Activated CD4-positive, CD25-positive, alpha-beta regulatory T cell (primary cell): ENCODE measurements at places on chromosomes 16 and 17.

GRCh38 chr16:1773703-1774447, 941 bp upstream of the MRPS34 start:
- no peak for DNase-seq

GRCh38 chr17:17119533-17119932, 77.3 kb downstream of the MPRIP start:
- no peak for DNase-seq

- no peak for DNase-seq
Observed at GRCh38 chr17:8408371-8408770, 10.7 kb upstream of the RNF222 start.

- no peak for DNase-seq
Observed at GRCh38 chr16:83967838-83968305, at the start of gene NECAB2. TSS of gene NECAB2 (plus strand) at chr16:83968244. CDS start at chr16:83968649, 405 bp downstream.

GRCh38 chr16:51853586-51853985, 693.4 kb downstream of the TOX3 start:
- DNase-seq = no peak

DNA sequence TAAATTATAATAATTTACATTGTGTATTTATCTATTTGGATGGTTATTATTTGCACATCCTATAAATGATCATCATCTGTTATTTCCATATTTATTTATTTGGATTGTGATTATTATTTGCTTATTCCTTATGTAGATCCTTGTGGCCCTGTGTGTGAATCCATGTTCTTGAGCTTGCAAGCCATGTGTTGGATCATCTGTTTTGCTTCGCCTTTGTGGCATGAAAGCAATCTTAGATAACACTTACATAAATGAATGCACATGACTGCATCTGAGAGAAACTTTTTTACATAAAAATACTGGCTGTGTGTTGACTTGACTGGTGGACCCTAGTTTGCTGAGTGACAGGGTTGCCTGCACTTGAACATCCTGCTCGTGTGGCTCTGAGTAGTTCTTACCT, 1024.5 kb upstream of the RBFOX1 start:
- no peak for DNase-seq

DNA sequence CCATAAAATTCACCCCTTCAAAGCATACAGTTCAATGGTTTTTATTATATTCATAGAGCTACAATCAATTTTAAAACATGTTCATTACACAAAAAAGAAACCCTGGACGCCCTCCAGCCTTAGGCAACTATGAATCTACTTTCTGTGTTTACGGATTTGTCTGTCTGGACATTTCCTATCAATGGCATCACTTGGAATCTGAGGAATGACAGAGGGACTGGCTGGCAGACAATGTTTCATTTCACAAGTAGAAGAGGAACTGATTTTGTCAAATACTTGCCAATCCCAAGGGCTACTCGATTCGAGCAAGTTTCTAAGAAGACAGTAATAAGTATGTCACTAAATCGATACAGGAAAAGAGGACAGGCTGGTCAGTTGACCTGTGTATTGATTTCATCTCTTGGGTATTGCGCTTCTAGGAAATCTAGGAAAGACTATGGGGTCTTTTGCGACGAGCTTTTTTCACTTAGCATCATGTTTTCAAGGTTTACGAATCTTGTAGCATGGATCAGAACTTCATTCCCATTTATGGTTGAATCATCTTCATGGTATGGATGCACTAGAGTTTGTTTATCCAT, 56.6 kb downstream of the RGS9 start:
- DNase-seq = no peak

- no peak for DNase-seq
Observed at GRCh38 chr17:8894202-8894671, 26.8 kb upstream of the PIK3R6 start.

GRCh38 chr17:35044181-35044580, 19.3 kb downstream of the RFFL start:
- DNase-seq = no peak

GRCh38 chr17:10177131-10177912, 21.1 kb downstream of the GAS7 start:
- DNase-seq = no peak
